Suprapubic skin (tissue), 4 donors: ENCODE measurements at places on chromosomes 16 and 17.

DNA sequence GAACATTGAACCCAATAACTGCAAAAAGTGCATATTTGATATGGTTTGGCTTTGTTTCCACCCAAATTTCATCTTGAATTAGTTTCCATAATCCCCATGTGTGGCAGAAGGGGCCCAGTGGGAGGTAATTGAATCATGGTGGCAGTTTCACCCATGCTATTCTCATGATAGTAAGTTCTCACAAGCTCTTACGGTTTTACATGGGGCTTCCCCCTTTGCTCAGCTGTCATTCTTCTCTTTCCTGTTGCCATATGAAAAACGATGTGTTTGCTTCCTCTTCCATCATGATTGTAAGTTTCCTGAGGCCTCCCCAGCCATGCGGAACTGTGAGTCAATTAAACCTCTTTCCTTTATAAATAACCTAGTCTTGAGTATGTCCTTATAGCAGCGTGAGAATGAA, 127.6 kb downstream of the CHD9NB start:
- no peak for DNase-seq

DNA sequence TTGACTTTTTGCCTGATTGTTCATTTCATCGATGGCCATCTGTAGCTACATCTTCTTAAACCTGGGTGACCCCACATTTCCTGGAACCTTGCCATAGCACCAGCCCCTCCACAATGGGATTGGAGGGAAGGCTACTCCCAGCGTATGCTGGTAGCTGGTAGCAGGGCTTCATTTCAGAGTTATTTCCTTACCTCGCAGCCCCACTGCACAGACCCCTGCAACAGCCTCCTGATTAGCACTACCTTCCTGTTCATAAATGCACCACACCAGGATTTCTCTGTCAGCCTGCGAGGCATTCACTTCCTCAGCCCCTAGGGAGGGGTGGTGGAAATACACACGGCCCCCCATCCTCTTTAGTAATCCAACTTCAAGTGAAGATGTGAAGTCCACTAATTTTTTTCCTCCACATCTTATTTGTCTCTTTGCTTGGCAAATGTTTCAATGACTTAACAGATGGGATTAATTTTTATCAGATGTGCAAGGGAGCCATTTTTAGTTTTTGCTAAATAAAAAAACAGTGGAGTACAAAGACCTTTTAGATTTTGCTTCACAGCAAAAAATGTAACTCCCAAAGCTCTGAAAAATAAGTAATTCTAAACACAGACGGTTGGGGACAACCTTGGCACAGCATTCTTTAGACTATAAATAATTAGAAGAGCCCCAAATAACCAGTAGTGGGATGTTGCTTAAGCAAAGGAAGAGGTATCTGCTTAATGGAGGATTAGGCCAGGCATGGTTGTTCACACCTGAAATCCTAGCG, 76.6 kb downstream of the CLEC16A start:
- DNase-seq = no peak

- no peak for DNase-seq
Observed at GRCh38 chr17:77455111-77455890, 314.5 kb downstream of the SEC14L1 start.

DNA sequence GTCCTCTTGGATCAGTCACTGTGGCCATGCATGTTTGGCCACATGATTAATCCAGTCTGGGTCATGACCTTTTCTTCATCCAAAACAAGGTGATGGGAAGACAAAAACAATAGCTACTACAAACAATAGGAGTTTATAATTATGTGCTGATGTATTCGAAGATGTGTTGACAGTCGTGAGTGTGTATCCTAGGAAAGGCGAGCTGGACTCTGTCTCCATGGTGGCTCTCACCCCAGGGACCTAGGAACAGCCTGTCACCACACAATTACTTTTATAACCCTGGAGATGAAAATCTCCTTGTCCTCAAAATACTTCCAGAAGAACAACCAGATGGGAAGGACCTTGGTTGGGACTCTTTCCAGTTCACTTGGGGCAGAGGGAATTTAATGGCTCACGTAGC, 9.8 kb upstream of the PLK1 start:
- no peak for DNase-seq

GRCh38 chr17:73640691-73641090, 3.6 kb downstream of the SDK2 start:
- DNase-seq = peak; percentile 26

DNA sequence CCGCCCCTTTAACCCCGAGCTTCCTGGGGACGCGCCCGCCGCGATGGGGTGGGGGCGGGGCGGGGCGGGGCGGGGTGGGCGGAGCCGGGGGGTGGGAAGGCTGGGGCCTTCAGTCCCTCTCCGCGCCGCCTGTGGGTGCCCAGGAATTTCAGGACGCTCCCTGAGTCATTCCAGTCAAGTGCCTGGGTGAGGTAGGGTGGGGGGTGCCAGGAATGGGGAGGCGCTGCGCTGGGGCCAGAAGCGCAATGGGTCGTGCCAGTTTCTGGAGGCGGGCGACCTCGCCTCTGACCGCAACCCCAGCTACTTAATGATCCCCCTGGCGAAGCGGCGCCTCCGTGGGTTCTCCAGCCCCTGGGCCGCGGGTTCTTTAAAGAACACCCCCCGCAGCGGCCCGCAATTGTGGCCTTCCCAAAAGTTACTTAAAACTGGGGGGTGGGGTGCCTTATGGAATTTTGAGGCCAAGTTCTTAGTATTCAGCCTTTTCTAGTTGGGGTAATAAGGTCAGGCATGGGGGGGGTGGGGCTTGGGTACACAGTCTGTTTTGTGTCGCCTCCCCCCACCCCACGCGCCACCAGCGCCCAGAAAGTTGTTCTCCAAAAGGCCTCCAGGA, 826 bp upstream of the GSE1 start:
- DNase-seq = peak; percentile 91

GRCh38 chr17:6100146-6100545, 30.0 kb downstream of the WSCD1 start:
- no peak for DNase-seq

- no peak for DNase-seq
Observed at GRCh38 chr17:39946551-39947330, 16.1 kb upstream of the GSDMA start.

GRCh38 chr17:62705156-62705777, 77.8 kb downstream of the MRC2 start:
- no peak for DNase-seq

GRCh38 chr17:37735165-37735564, 9.7 kb downstream of the HNF1B start:
- no peak for DNase-seq

DNA sequence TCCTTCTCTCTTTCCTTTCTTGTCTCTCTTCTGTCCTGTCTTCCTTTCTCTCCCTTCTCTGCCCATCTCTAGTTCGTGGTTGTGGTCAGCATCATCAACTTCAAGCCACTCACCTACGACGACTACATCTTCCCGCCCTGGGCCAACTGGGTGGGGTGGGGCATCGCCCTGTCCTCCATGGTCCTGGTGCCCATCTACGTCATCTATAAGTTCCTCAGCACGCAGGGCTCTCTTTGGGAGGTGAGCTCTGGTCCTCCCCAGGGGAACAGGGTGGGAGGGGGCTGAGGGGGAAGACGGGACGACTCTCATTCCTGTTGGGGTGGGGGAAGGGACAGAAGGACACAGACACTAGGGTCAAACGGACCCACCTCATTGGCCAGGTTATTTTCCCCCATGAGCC, 44.3 kb downstream of the SLC6A2 start:
- no peak for DNase-seq

GRCh38 chr17:50583641-50584040, 23.1 kb downstream of the CACNA1G start:
- DNase-seq = no peak

DNA sequence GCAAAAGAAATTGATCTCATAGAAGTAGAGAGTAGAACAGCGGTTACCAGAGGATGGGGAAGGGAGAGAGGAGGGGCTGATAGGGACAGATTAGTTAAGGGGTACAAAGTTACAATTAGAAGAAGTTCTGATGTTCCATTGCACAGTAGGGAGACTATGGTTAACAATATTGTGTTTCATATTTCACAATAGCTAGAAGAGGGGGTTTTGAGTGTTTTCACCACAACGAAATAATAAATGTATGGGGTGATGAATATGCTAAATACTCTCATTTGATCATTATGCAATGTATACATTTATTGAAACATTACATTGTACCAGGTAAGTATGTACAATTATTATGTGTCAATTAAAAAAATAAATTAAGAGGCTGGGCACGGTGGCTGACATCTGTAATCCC, 291.2 kb upstream of the KCNJ16 start:
- DNase-seq = no peak

DNA sequence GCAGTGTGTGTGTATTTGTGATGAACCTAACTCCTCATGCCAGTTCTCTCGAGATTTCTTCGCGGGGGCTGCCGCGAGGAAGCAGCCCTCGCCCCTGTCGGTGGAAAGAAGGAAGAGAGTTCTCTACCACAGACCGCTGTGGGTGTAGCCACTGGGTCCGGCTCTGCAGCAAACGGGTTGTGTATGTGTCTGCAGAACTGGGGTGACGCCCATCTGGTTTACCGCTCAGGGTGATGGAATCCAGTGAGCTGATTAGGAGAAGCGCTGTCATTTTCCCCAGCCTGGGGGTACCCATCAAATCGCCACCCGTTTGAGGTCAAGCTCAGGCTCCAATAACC, 7.7 kb downstream of the CORO6 start:
- DNase-seq = peak; percentile 80

DNA sequence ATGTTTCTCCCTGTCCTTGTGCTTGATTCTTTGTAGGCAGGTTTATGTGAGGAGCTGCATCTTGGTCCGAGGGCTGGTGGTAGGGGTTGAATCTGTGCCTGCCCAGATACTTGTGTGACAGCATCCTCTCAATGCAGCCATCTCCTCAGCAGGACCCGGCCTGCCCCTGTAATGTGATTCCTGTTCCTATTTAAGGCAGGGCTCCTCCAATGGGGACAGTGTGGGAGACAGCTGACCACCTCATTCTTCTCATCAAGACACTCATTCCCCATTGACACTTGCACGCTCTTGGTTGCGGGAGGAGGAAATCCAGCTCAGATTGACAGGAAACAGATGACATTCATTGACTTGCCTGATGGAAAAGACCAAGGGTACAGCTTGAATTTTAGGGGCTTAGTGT, 384.5 kb downstream of the CPPED1 start:
- no peak for DNase-seq

DNA sequence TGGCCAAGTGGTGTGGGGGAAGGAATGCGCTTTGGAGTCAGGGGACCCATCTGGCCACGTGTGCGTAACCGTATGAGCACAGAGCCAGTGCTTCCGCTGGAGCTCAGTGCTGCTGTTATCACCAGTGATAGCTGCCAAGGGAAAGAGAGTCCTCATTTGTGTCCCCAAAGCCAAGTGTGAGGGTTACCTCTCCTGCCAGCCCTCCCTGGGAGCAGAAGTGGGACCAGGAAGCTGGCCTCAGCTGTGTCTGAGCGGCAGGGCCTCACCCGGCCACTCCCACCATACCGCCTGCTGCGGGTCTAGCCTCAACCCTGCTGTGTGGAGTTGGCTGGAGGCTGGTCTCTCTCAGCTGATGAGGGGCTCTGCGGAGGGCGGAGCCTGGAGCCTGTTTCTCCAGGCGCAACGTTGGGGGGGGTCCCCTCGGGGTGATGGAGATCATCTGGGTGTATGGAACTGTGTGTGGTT, 44.5 kb downstream of the MEAK7 start:
- no peak for DNase-seq

GRCh38 chr17:49387498-49388289, 25.6 kb upstream of the ZNF652 start:
- no peak for DNase-seq

DNA sequence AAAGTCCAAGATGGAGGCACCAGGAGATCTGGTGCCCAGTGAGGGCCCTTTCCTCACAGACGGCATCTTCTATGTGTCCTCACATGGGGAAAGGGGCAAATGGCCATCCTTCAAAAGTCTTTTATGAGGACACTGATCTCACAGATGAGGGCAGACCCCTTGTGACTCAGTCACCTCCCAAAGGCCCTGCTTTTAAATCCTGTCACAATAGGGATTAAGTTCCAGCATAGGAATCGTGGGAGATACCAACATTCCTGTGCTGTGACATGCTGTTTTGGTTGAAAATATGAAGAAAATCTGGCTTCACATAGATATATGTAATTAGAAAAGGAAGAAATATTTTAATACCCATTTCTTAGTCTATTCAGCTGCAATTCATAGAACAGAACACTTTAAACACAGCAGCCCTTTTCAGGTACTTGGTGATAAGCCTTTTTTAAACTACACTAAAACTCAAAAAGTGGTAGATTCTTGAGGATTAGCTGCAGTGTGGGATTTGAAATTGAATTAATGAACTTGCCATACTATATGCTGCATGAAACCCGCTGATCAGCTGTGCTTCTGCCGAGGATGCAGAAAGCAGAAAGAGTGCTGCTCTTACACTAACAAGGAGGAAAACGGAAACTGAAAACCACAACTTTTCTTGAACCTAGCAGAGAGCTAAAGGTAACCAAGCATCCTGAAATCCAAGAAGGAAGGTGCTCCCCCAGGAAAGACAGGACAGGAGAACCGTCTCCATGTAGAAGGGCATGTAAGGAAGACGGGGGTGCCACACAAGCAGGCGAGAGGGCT, 32.7 kb downstream of the VPS53 start:
- no peak for DNase-seq

GRCh38 chr16:86452451-86452850, 57.9 kb upstream of the FOXF1 start:
- no peak for DNase-seq

DNA sequence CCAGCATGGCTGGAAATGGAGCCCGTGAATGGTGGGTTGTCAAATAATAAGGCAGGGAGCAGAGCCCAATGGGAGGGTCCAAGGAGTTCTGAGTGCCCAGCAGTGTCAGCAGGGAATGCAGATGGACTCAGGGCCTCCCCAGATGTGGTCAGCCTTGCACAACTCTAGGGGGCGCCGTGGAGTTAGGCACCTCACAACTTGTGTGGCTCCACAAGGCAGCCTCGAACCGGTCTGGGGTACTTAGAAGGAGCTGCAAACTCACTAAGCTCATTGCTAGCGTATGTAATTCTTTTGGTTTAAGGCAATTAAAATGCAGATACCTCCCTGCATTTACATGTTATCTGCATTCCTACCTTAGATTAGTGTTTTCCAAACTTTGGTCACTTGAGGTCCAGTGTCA, 18.1 kb downstream of the IRF8 start:
- no peak for DNase-seq

- DNase-seq = no peak
Observed at GRCh38 chr17:59149841-59150511, 5.0 kb downstream of the SKA2 start.

GRCh38 chr17:784143-784542, 2.0 kb downstream of the MRM3 start:
- no peak for DNase-seq

- no peak for DNase-seq
Observed at GRCh38 chr16:17541324-17541723, 70.6 kb upstream of the XYLT1 start.

- peak; percentile 60 for DNase-seq
Observed at GRCh38 chr16:967077-967541, 3.7 kb downstream of the LMF1 start.
